Calu3 (cell line): ENCODE measurements at places on chromosomes 3 and 15. TPM values are rescaled to one million over a fixed set of nuclear protein-coding genes. Genes with fewer than 3 reads are reported as not detected.

GRCh38 chr15:52503788-52504496 is 24.7 kb downstream of the MYO5A start:
- H3K27ac ChIP-seq = no peak overlapping the region
- H3K36me3 ChIP-seq = no peaks in the 10 kb centered on the region
- DNase-seq = no peak
- H3K4me3 ChIP-seq = no peak overlapping the region

Gene SI
- not detected in 2 replicates for total RNA-seq

DNA sequence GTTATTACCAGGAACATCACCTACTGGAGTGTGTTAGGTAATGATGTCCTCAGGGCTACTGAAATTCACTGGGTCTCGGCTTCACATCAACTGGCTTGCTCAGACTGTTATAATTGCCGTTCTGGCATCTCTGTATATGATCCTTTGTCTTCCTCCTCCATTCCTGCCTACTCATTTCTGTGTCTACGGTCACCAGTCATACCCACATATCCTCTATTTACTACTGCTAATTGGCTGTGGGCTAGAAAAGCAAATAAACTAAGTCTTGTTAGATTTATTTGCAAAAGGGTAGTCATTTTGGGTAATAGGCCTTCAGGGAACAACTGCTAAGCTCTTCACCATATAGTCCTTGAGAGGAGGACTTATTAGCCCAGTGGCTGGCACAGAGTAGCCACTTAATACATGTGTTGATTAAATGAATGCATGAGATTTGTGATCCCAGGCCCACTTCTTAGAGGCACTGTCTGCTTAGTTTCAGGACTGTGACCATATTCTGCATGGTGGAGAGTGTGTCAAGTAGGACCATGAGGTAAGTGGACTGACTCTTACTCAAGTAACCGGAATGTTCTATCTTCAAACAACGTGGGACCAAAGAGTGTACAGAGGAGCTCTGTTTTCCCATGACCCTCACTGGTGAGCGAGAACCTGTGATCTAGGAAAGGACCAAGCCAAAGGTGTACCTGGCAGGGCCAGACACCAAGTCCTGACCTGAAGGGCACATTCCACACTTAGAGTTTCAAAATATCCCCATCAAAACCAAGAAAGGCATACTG is 13.2 kb downstream of the ZDHHC3 start:
- peaks cover 60% of the 10 kb centered on the region for H3K4me1 ChIP-seq
- peaks cover 6% of the 10 kb centered on the region for H3K36me3 ChIP-seq
- H3K27ac ChIP-seq = peak overlapping the region; percentile 83

DNA sequence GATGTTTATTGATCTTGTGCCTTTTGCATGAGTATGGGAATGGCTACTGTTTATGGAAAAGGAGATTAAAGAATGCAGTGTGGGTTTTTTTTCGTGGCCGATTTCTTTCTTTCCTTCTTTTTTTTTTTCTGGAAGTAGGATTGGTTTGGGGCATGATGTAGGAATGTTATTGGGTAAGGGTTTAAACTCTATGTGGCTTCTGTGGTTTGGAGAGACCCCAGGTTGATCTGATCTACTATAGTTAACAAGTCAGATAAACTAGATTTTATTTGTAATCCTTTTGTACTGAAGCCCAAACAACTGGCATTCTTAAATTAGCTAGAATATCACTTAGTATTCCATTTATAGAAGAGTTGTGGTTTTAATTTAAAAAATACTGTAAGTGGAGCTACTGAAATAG is 304.8 kb downstream of the LPP start:
- DNase-seq = no peak
- H3K27ac ChIP-seq = no peak overlapping the region
- peaks cover 9% of the 10 kb centered on the region for H3K4me1 ChIP-seq
- no peaks in the 10 kb centered on the region for H3K27me3 ChIP-seq

Gene ZPLD1
- total RNA-seq = 0.64 and 1.2 TPM in 2 replicates

- H3K4me3 ChIP-seq = no peak overlapping the region
- no peaks in the 10 kb centered on the region for H3K4me1 ChIP-seq
- H3K27ac ChIP-seq = no peak overlapping the region
- no peaks in the 10 kb centered on the region for H3K36me3 ChIP-seq
Measured at GRCh38 chr3:59605318-59605717, 555.5 kb upstream of the CFAP20DC start.

DNA sequence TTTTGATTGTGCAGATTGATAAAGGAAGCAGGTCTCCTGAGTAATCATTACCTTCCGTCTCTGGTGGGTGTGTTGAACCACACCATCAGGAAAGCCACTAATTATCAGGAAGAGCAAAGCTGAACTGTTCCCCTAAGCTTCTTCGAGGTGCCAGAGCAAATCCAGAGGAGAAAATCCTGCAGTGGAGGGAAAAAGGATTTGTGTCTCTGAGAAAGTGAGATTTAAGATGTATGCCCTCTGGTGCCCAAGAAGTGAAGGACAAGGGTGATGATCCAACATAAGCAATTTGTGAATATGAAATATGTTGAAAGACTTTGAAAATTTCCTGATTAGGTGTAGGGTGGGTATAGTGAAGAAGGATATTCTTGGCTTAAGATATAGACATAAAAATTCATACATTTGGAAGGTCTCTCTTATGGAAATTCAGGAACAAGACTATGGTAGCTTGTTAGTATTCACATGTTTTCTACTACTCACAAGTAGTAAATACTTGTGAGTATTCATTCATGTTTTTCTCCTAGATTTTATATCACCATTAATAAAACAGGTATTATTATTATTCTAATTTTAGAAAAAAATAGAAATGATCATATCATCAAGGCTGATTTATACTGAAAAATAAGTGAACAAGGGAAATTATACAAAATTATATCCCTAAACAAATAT is 34.8 kb downstream of the COMMD2 start:
- H3K27ac ChIP-seq = peak overlapping the region; percentile 58
- peak; percentile 74 for DNase-seq
- peak overlapping the region; percentile 20 for H3K4me3 ChIP-seq
- no peaks in the 10 kb centered on the region for H3K27me3 ChIP-seq

DNA sequence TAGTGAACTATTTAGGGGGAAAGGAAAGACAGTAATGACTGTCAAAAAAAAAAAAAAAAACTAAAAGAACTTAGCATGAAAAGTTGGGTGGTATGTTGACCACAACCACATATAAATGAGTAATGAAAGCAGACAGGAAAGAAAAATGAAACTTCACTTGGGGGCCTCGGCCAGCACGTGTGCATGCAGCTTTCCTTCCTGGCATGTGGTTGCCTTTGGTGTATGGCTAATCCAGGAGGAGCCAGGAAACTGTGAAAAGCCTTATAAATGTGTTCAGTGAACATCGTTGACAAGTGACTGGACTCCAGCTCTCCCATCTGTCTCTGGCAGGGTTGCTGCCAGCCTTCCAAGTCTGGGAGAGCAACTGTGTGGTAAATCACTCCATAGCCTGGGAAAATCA is 195.1 kb downstream of the DTWD1 start:
- H3K27me3 ChIP-seq = no peaks in the 10 kb centered on the region
- H3K27ac ChIP-seq = no peak overlapping the region
- H3K4me1 ChIP-seq = no peaks in the 10 kb centered on the region
- no peak for DNase-seq
- H3K36me3 ChIP-seq = no peaks in the 10 kb centered on the region

- H3K27ac ChIP-seq = peak overlapping the region; percentile 56
- no peak for DNase-seq
Measured at GRCh38 chr3:108133048-108133369, 42.2 kb upstream of the CD47 start.

DNA sequence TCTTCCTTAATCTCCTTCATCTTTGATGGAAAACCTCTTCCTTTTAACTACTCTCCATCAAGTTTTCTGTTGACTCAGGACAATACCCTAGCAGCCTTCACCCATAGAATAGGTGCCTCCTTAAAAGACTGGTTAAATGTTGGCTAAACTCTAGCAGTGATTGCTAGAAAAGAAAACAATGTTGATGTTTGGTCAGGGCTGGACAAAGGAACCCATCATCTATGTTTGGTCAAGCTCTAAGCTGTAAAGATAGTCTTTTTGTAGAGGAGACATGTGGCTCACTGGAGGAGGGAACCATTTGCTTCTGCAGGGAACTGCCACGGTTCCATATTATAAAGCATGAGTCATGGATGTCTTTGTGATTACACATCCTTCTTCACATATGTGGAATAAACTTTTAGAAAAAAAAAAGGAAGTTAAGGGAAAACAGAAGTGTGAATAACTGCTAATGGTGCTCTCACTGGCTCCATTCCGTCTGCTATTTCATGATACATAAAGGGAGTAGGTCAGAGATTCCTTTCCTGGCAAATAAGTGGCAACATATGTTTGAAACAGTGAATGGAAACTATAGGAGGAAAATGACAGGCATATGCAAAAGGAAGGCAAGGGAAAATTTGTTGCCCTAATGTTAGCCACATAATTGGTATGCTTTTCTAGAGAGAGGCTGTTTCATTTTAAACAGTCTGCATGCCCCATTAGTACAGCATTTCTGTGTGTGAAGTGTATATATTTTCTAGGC is 78.2 kb downstream of the CMSS1 start:
- no peaks in the 10 kb centered on the region for H3K36me3 ChIP-seq
- H3K4me1 ChIP-seq = peaks cover 14% of the 10 kb centered on the region
- no peak overlapping the region for H3K4me3 ChIP-seq
- no peak for DNase-seq
- H3K27ac ChIP-seq = peak overlapping the region; percentile 56
- no peaks in the 10 kb centered on the region for H3K27me3 ChIP-seq

Gene LYZL4
- not detected in 2 replicates for total RNA-seq

Gene SCAMP5
- total RNA-seq = 10.7 and 13.6 TPM in 2 replicates

DNA sequence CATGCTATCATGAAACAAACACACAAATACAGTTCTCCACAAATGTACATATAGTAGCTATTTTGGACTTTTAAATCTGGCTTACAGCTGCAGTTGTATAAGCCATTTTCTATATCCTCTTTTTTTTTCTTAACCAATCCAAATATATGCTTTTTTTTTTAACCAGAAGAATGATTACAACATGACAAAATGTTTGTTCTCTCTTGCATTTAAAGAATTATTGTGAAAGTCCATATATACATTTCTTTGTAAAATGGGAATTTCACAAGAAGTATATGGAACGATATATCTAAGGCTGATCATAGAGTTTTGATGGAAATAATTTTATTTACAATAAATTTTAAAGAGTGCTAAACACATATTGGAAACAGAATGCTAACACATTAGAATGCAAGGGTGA is 95.6 kb downstream of the CD200R1L start:
- no peaks in the 10 kb centered on the region for H3K27me3 ChIP-seq
- no peak overlapping the region for H3K4me3 ChIP-seq
- no peak overlapping the region for H3K27ac ChIP-seq
- DNase-seq = no peak

GRCh38 chr3:46892285-46893145 is 15.0 kb downstream of the PTH1R start:
- H3K27me3 ChIP-seq = peaks cover 18% of the 10 kb centered on the region
- H3K4me1 ChIP-seq = peaks cover 11% of the 10 kb centered on the region
- DNase-seq = peak; percentile 71
- H3K4me3 ChIP-seq = peak overlapping the region; percentile 68

DNA sequence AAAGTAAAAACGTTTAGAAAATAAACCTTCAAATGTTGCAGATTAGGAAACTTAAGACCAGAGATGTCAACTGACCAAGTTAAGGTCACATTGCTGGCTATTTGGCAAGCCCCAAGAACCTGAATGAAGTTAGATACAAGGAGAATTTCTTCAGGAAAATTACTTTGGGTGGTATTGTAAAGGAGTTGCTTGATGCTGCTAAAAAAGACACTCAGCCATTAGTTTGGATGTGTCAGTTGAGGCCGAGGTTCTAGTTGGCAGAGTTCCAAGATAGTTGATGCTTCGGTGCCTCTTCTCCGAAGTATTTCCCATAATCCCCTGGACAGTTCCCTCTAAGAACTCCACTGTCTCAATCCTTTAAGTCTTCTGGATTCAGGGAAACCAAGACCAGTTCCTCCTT is 24.3 kb downstream of the SIAH2 start:
- no peak for DNase-seq
- H3K27me3 ChIP-seq = no peaks in the 10 kb centered on the region
- no peak overlapping the region for H3K4me3 ChIP-seq
- H3K4me1 ChIP-seq = peaks cover 10% of the 10 kb centered on the region
- peaks cover 15% of the 10 kb centered on the region for H3K36me3 ChIP-seq

- DNase-seq = no peak
- H3K27ac ChIP-seq = peak overlapping the region; percentile 25
- no peaks in the 10 kb centered on the region for H3K27me3 ChIP-seq
- peaks cover 14% of the 10 kb centered on the region for H3K4me1 ChIP-seq
- H3K36me3 ChIP-seq = no peaks in the 10 kb centered on the region
Measured at GRCh38 chr3:183210341-183210740, 42.7 kb upstream of the B3GNT5 start.

Gene RTP1
- total RNA-seq = not detected in 2 replicates

Gene TEX55
- total RNA-seq = not detected in 2 replicates

GRCh38 chr3:23302271-23302670 is 99.1 kb downstream of the UBE2E2 start:
- H3K36me3 ChIP-seq = no peaks in the 10 kb centered on the region
- no peak overlapping the region for H3K4me3 ChIP-seq

DNA sequence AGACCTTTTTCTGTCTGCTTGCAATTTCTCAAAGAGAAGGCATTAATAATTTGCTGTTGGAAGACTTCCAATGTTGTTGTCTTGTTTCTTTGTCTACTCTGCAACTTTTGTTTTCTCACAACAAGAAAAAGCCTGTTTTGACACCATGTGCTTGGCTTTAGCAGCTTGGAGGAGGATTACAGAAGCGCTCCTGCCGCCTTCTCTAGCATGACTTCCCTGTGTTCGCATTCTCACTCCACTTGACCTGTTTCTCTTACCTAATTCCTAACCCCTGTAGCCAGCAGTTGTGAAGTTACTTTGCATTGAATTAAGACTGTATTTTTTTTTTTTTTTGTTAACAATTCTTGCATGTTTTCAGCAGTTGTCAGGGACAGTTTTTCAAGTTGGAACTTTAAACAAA is 235.3 kb upstream of the GOLIM4 start:
- no peak overlapping the region for H3K27ac ChIP-seq
- H3K36me3 ChIP-seq = no peaks in the 10 kb centered on the region
- H3K4me1 ChIP-seq = no peaks in the 10 kb centered on the region
- DNase-seq = no peak

Gene SLITRK3
- total RNA-seq = not detected in 2 replicates

Gene KLHL40
- not detected in 2 replicates for total RNA-seq

Gene NOX5
- 0.14 and 0.20 TPM in 2 replicates for total RNA-seq

GRCh38 chr3:37236024-37236423 is 61.6 kb upstream of the LRRFIP2 start:
- no peak overlapping the region for H3K27ac ChIP-seq
- H3K36me3 ChIP-seq = no peaks in the 10 kb centered on the region
- H3K27me3 ChIP-seq = no peaks in the 10 kb centered on the region
- no peak for DNase-seq
- no peak overlapping the region for H3K4me3 ChIP-seq

Gene CDCP1
- total RNA-seq = 66.4 and 66.9 TPM in 2 replicates

- DNase-seq = no peak
- no peaks in the 10 kb centered on the region for H3K36me3 ChIP-seq
- no peak overlapping the region for H3K4me3 ChIP-seq
- no peak overlapping the region for H3K27ac ChIP-seq
- no peaks in the 10 kb centered on the region for H3K27me3 ChIP-seq
- H3K4me1 ChIP-seq = peaks cover 15% of the 10 kb centered on the region
Measured at GRCh38 chr15:96564546-96564945, 234.0 kb downstream of the NR2F2 start.

- no peaks in the 10 kb centered on the region for H3K4me1 ChIP-seq
- H3K36me3 ChIP-seq = no peaks in the 10 kb centered on the region
- H3K27ac ChIP-seq = no peak overlapping the region
- DNase-seq = peak; percentile 21
- H3K4me3 ChIP-seq = no peak overlapping the region
Measured at GRCh38 chr3:127074900-127075360, 92.0 kb downstream of the PLXNA1 start.

Gene CCDC54
- not detected in 2 replicates for total RNA-seq

Gene SCAANT1
- not detected in 2 replicates for total RNA-seq

Gene WDR72
- total RNA-seq = 3.7 and 3.9 TPM in 2 replicates

- H3K36me3 ChIP-seq = peaks cover 30% of the 10 kb centered on the region
- H3K27ac ChIP-seq = no peak overlapping the region
- H3K4me3 ChIP-seq = no peak overlapping the region
- H3K4me1 ChIP-seq = no peaks in the 10 kb centered on the region
- H3K27me3 ChIP-seq = no peaks in the 10 kb centered on the region
Measured at GRCh38 chr3:9781978-9782603, 10.2 kb downstream of the TADA3 start.
